ENCODE measurements at places on chromosomes 12 and 14.
A peak's percentile ranks its signal among the peaks of the same experiment; 100 is the strongest.

DNA sequence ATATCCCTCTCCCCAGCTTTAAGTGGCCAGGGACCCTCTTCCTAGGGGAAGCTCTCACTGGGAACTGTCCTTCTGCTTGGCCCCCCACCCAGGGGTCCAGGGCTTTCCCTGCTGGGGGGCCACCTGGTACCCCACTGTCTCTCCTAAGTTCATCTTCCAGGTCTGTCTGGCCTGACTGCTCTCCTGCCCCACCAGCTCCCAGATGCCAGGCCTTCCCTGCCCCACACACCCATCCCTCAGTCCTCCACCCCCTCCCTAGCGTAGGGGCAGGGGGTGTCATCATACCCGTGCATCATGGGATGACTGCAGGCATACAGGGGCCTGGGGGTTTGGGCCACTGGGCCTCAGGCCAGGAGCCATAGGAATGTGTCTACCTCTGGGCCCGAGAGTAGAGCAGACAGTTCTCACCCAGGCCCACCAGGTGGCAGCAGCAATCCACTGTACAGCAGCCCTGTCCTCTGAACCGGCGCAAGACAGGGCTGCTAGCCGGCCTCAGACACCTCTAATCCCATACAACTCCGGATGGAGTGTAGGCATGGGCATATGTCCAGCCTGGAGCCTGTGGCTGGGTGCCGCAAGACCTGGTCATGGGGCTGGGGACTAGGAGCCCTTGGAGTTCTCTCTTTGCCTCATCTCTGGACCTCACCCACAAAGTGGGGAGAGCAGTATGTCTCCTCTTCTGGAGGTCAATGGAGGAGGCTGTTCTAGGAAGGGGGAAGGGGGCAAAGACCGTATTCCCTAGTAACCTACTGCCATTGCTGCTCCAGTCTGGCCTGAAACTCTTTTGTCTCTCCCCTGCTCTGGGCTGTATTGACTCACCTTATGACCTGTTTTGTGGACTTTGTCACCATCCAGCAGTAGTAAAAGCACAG lies 10.0 kb upstream of the SMARCD1 start:
- DNase-seq = peak; percentile 82

DNA sequence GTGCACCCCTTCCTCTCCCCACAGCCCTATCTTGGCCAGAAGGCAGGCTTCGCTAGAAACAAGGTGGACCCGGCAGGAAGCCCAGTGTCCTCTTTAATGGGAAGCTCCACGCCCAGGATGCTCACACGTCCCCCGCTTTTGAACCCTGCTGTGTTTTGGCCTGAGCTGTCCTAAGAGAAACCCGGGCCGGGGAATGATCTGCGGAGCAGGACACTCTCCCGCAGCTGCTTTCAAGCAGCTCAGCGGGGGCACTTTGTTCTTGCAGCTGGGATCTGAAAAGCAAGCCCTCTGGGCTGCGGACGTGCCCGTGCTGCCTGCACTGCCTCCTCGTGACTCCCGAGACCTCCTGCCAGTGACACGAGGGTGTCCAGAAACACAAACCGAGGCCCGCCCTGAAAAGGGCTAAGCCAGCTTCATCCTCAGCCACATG lies 30.0 kb downstream of the SCARB1 start:
- no peak for DNase-seq

GRCh38 chr12:129696926-129697325 lies 206.9 kb downstream of the TMEM132D start:
- no peak for DNase-seq

DNA sequence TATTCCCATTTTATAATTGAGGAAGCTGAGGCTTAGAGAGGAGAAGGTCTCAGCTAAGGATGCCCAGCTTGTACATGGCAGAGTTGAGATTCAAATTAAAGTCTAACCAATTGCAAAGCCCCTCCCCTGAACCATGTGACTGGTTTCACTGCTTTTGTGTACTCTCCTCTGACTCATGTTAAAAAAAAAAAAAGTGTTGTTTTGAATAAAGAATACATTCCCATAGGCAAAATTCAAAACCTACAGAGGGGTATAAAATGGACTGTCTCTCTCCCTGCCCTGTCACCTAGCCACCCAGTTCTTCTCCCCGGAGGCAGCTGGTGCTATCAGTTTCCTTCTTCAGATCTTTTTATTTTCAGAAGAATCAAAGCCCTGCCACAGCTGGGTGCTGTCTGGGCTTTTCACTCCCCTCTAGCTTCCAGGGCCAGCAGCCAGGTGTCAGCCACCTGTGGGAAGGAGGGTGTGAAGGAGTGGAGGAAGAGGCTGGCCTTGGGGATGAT lies 5.4 kb downstream of the PSMD9 start:
- DNase-seq = no peak

GRCh38 chr14:65297744-65298143 lies 114.8 kb upstream of the FUT8 start:
- DNase-seq = no peak

GRCh38 chr12:3161861-3162260 lies 84.7 kb downstream of the TSPAN9 start:
- DNase-seq = no peak

DNA sequence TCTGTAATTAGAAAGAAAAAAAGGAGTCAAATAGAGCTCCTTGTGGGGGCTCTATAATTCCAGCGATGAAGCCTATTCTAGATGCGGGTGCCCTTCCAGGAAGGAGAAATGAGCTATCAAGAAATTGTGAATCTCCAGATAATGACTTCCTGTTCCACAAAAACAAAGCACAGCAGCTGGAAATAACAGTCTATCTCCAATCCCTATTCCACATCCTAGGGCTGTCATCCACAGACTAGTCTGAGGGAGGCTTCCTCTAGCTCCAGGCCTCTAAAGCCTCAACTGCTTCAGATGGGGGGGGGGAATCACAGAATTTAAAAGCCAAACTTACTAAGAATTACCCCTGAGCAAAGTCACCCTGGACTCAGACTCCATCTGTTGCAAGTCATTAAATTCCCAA lies 77.4 kb upstream of the GTF2A1 start:
- no peak for DNase-seq

- peak; percentile 55 for DNase-seq
Observed at GRCh38 chr14:92534932-92535643, 21.5 kb downstream of the RIN3 start.

- DNase-seq = no peak
Observed at GRCh38 chr12:122306407-122306806, 40.1 kb upstream of the VPS33A start.

DNA sequence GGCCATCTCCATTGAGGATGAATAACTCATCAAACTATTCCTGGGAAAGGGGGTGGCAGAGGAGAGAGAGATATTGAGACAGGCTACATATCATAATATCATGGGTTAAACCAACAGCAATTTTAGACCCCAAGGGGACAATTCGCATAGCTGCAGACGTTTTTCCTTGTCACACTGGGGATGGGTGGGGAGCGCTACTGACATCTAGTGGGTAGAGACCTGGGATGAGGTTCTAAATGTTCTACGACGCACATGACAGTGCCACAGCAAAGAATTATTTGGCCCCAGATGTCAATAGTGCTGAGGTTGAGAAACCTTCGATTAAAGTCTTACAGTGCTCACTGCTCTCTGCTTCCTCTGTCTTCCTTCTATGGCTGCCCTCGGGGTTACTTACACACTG lies 425.6 kb downstream of the NRXN3 start:
- DNase-seq = no peak

DNA sequence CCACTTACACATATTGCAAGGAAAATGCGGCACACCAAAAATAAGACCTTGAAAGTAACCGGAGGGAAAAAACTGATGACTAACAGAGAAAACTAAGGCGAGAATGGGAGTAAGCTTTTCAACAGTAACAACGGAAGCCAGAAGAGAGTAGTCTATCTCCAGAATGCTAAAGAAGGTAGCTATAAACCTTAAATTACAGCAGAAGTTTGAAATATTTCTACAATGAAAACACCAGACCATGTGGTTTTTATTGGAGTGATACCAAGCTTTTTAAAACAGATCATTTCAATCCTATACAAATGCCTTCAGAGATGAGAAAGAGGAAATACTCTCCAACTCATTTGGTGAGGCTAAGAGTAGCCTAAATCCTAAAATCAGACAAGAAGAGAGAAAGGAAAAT lies 209.5 kb downstream of the ANO6 start:
- DNase-seq = no peak

- no peak for DNase-seq
Observed at GRCh38 chr12:47378222-47378582, 298.4 kb upstream of the AMIGO2 start.

DNA sequence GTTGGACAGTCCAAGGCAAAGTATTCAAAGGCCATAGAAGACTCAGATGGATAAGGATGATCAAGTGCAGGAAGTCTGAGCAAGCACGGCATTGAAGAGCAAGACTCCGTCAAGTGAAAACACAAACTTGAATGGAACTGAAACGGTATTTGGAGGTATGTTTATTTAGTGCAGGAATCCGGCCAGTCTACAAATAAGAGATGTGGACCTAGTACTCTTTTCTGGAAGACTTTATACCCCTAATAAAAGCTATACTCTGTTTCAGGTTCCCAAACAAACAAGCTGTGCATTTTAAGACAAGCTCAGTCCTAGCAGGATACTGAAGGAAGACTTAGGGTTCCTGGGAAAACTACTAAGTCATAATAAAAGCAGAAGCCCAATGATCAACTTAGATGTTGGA lies 100.8 kb upstream of the NEDD1 start:
- DNase-seq = no peak

GRCh38 chr12:27975222-27976136 lies 2.9 kb upstream of the PTHLH start:
- DNase-seq = no peak

GRCh38 chr14:88985654-88986053 lies 161.2 kb downstream of the TTC8 start:
- DNase-seq = no peak

GRCh38 chr14:85142982-85143381 lies 387.0 kb upstream of the FLRT2 start:
- no peak for DNase-seq

GRCh38 chr12:11801643-11802042 lies 152.2 kb downstream of the ETV6 start:
- DNase-seq = no peak

- DNase-seq = no peak
Observed at GRCh38 chr14:34619471-34619870, 10.5 kb downstream of the SNX6 start.

GRCh38 chr12:88889326-88890110 lies 309.2 kb upstream of the KITLG start:
- DNase-seq = no peak

DNA sequence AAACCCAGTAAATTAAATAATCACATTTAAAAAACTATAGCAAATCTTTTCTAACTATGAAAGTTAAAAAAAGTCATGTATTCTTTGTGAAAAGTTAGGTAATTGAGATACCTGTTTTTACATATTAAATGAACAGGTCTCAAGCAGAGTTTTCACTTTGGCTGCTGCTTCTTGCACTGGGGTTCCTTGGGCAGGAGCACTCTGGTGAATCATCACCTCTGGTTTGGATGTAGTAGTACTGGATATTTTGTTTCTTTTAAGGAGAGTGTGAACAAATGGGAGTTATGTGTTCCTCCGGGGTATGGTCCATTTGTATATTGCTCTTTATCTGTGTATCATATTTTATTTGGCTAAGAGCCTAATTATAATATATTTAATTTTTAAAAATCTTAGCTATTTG lies 82.7 kb downstream of the FUT8 start:
- DNase-seq = no peak

- DNase-seq = no peak
Observed at GRCh38 chr12:49875115-49875720, 28.5 kb downstream of the FAIM2 start.

DNA sequence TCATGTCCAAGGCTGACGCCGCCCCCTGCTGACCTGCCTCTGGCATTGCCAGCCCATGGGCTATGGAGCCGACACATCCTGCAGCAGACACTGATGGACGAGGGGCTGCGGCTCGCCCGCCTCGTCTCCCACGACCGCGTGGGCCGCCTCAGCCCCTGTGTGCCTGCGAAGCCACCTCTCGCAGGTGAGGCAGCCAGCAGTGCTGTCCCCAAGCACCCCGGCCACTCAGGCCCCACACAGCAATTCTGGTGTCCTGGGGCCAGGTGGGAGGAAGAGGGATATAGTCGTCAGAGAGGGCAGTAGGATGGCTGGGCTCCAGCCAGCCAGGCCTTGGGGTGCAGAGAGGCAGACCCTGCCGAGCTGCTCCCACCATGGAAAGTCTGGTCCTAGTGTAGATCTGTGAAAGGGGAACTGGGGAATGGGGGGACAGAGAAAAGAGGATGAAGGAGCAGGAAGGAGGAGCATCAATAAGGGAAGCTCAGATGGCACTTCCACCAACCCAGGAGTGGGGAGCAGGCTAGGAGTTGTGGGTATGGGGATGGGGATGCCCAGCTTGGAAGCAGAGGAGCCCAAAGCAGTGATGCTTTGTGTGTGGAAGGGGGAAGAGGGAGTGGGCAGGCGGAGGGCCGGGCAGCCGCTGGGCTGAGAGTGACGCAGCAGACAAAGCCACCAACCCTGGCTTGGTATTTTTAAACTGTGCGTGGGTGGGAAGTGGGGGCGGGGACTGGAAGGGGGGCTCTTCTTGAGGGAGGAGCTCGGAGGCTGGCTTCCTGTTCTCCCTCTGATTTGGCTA lies 4.7 kb downstream of the NAB2 start:
- peak; percentile 69 for DNase-seq

DNA sequence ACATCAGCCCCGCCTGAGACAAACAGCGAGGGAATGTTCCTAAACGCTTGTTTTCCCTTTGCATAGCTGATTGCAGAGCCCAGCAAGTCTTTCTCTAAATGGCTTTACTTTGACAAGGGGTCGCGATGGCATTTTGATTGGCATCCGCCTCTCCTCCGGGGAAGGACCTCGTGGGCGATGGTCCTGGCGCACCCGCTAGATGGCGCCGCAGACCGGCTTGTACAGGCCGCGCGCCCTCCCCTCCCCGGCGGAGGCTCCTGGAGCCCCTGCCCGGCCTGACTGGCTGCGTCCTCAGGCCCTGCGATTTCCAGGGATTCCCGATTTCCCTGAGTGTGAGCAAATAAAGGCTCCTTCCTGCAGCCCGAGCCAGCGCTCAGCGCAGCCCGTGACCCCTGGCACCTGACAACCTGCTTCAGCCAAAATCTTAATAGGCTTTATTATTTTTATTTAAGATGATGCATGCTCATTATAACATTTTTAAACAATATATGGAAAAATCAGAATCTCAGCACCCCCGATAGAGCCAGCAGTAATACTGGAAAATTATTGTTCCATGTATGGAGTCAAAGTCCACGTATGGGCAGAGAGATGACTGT lies 468.3 kb downstream of the AACS start:
- DNase-seq = no peak

GRCh38 chr12:117152793-117153775 lies 37.2 kb downstream of the FBXO21 start:
- DNase-seq = no peak

DNA sequence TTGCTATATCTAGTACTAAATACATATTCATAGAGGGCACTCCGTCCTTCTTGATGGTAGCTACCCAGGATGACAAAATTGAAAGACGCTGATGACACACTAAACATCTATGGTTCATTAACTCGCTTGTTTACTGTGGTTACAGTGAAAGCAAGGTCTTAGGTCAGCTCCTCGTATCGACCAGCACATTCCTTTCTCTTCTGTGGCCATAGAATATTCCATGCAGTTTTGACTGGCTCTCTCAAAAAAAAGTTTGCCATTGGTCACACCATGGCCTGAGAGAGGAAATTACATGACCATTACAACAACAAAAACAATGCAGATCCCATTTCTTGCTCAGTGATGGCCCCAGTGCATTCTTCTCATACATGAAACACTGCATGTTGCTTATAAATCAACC lies 411.4 kb upstream of the SOX5 start:
- DNase-seq = no peak

Data from CD4-positive, alpha-beta T cell treated with Interleukin-17A for 1 hour (primary cell).